ENCODE measurements at places on chromosomes 6 and 20.

GRCh38 chr6:133503336-133503729 lies 262.2 kb downstream of the EYA4 start:
- no peak for DNase-seq

DNA sequence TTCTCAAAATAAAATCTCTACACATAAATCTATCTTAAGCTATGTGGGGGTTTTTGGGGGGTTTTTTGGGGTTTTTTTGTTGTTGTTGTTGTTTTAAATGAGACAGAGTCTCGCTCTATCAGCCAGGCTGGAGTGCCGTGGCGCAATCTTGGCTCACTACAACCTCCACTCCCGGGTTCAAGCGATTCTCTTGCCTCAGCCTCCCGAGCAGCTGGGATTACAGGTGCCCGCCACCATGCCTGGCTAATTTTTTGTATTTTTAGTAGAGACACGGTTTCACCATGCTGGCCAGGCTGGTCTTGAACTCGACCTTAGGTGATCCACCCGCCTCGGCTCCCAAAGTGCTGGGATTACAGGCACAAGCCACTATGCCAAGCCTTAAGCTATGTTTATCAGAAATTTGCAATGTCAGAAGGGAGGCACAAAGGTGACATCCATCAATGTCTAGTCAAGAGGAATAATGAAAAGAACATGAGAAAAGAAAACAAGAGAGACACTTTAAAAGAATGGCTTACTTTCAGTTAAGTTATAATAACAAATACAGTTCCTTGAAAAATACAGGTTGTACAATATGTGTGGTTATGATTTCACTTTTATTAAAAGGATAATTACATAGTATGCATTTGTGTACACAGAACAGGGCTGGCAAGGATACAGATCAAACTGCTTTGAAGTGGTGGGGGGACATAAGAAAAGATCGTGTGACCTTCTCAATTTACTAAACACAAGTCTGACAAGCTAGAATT lies 28.6 kb downstream of the SLC23A2 start:
- DNase-seq, result no peak

DNA sequence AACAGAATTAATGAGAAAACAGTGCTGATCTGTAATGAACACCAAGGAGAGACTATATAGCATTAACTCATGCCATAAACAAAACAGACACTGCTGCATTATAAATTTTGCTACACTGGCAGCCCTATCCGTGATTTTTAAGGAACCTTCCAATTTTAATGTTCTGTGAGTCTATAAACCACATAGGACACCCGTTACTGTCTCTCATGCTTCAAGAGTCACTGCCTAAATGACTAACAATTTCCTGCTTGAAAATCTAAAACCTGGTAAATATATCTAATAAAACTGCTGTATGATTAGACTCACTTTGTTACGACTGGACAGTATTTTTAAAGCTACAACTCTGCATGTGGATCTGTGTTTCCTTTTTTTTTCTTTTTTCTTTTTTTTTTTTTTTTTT lies 8.7 kb downstream of the CHD6 start:
- no peak for DNase-seq

DNA sequence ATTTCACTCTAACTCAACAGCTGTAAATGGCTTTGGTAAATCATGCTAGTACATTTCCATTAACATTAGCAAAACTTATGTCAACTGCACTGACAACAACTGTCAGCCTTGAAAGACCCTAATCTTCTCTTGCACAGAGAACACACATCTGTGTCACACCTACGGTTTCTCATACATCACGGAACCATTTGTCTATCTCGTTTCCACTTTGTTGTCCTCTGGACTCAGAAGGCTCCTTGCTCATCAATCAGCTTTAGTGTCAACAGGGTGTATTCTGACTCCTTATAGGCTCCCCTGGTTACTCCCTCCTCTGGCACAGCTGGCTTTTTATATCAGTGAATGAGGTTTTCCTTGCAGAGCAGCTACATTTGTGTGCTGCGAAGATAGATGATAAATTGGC lies 49.3 kb downstream of the CD83 start:
- DNase-seq, result no peak

- DNase-seq, result no peak
Observed at GRCh38 chr6:6915813-6916547, 191.8 kb upstream of the RREB1 start.

GRCh38 chr6:113596387-113597230 lies 260.5 kb upstream of the MARCKS start:
- DNase-seq, result no peak

- DNase-seq, result no peak
Observed at GRCh38 chr6:41704028-41704427, 31.4 kb downstream of the TFEB start.

- DNase-seq, result no peak
Observed at GRCh38 chr6:6711832-6712448, 123.4 kb downstream of the LY86 start.

Data from activated effector memory CD4-positive, alpha-beta T cell treated with Interleukin-2 at 50 U/mL for 16 hours (primary cell).